ENCODE measurements at places on chromosomes 1 and 21. TPM values are rescaled to one million over a fixed set of nuclear protein-coding genes. Genes with fewer than 3 reads are reported as not detected.

The MARK1 gene
- not detected for total RNA-seq

The DYRK3 gene
- 5.2 TPM for total RNA-seq

The PLEKHG5 gene
- total RNA-seq = 2.3 TPM

The ARMH1 gene
- total RNA-seq = 139 TPM

The FMO1 gene
- not detected for total RNA-seq

The SYCP1 gene
- total RNA-seq = not detected

The NPL gene
- 5.4 TPM for total RNA-seq

The PCAT6 gene
- total RNA-seq = 0.45 TPM

The HPDL gene
- 53.0 TPM for total RNA-seq

The ADAMTS5 gene
- total RNA-seq = not detected

The HPCAL4 gene
- total RNA-seq = 2.2 TPM

The LDLRAD2 gene
- total RNA-seq = 0.22 TPM

The MFSD2A gene
- total RNA-seq = 20.2 TPM

DNA sequence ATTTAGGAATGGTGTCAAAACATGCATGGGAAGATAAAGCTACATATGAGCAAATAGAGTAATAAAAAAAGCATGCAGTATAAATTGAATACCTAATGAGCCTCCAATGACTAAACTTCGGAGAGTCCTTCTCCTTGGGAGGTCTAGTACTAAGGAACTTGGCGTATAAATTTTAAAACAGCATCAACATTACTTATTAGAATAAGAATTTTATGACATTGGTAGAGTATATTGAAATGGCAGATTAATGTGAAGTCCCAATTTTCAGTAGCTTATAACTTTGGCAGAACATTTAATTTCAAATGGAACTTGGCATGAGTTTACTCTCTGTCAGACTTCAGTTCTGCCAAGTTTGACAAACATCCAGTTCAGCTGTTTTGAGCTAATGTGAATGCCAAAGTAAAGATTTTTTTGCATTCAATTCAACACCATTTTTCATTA lies 104.7 kb upstream of the RGS18 start:
- no peak for DNase-seq

DNA sequence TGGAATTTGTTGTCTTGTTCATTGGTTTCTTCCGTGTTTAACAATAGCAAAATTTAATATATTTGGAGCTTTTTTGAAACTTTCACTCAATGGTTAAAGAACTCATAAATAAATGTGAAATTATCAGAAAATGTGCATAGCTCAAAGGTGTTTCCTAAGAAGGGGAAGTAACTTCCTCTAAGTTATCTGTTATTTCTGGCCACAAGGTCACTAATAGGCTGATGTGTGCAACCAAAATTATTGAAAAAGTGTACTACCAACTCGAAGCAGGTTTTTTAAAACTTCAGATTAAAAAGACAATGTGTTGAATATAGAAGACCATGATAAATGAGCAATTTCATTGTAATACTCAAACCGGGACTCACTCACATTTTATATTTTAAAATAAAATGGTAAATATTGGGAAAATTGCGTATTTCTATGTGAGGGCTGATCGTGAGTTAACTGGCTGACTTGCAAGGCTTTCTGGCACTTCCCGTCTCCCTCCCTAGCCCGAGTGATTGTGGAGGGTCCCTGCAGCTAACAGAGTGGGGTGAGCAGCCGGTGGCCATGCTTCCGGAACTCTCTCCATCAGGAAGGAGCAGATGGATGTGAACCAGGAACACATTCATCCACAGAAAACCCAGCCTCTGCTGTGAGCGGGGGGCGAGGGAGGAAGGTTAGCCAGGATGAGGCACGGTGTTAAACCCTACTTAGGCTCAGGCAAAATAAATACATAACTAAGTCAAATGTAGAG lies 96.9 kb downstream of the ERG start:
- DNase-seq = no peak

GRCh38 chr1:61501971-61502916 lies 222.7 kb downstream of the TM2D1 start:
- no peak for DNase-seq

GRCh38 chr1:167587342-167587741 lies 33.8 kb upstream of the CREG1 start:
- DNase-seq = no peak

- DNase-seq = no peak
These were observed 867.8 kb upstream of the ADGRL4 start for GRCh38 chr1:79874289-79874688.

DNA sequence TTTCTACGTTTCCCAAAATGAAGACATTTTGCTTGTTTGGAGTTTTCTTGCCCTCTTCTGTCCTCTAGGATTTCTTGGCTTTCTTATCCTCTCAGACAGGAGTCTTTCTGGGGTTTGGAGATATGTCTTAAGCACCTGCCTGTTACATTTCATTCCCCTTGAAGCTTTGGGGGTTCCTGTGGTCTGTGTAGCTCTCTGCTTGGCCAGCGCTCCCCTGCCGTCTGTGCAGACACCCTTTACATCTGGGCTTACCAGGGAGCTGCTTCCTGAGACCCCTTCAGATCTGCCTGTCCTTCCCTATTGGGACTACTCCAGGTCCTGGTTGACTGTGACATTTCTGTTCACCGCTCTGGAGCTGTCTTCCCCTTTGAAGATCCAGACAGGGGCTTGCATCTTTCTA lies 171.9 kb upstream of the CSF3R start:
- no peak for DNase-seq

DNA sequence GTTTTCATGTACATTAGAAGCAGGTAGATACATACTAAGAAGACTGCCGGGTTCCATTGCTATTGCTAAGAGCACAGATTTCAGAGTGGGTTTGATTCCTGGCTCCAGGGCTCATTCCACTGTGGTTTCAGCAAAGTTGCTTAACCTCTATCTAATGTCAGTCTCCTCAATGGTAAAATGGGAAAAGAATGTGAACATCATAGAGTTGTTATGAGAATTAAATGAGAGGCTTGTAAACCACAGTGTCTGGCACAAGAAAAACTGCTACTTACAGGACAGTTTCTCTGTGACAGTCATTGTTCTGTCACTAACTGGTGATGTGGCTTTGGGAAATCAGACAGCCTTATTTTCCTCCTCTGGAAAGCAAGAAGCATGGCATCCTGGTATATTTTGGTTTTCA lies 10.7 kb upstream of the PLXNA2 start:
- no peak for DNase-seq

DNA sequence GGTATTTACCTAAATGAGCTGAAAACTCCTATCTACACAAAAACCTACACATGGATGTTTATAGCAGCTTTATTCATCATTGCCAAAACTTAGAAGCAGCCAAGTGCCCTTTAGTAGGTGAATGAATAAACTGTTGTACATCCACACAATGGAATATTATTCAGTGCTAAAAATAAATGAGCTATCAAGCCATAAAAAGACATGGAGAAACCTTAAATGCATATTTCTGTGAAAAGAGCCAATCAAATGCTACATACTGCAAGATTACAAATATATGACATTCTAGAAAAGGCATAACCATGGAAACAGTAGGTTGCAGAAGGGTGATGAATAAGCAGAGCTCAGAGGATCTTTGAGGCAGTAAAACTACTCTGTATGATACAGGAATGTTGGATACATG lies 23.3 kb downstream of the ABCB10 start:
- DNase-seq = no peak

DNA sequence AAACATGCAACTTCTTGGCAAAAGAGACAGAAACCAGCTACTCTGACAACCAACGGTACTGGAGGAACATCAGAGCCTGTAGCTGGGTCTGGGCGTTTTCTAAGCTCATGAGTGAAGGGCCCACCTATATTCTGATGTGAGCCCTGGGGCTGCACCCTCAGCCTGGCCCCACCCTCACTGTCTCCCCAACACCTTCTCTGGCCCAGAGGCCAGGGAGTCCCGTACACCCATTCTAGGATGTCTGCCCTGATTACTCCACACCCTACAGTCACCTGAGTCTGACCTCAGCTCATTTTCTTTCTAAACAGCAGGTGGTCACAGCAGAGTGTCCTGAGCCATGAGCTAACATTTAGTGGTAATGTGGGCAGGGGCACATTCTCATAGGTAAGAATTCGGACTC lies 439.2 kb downstream of the MATN1 start:
- no peak for DNase-seq

DNA sequence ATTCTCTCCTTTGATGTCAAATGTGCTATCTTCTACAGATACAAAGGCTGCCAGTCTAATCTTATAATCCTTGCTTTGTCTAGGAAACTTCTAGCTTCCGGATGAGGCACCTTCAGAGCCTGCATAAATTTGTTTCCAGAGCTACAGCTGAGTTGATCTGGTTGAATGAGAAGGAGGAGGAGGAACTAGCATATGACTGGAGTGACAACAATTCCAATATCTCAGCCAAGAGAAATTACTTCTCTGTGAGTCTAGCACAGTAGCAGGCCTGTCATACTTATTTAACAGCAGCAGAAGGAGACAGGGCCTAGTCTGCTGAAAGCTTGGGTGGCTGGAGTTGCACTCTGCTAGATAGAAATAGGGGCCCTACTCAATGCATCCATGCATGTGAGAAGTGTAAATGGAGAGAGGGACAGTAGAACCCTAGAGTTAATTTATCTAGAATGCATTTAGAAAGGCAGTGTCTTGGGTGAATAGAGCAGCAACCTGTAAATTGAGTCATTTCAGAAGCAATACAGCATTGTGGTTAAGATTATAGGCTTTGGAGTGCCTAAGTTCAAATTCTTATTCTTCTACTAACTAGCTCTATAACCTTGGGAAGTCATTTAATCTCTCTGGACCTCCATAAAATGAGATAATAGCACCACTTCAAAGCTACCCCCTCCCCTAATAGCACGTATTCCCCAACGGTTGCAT lies 89.0 kb downstream of the MACF1 start:
- DNase-seq = no peak

- no peak for DNase-seq
These were observed 57.3 kb downstream of the SYF2 start for GRCh38 chr1:25174730-25175612.

- DNase-seq = no peak
These were observed 21.5 kb upstream of the SDC3 start for GRCh38 chr1:30929944-30930525.

DNA sequence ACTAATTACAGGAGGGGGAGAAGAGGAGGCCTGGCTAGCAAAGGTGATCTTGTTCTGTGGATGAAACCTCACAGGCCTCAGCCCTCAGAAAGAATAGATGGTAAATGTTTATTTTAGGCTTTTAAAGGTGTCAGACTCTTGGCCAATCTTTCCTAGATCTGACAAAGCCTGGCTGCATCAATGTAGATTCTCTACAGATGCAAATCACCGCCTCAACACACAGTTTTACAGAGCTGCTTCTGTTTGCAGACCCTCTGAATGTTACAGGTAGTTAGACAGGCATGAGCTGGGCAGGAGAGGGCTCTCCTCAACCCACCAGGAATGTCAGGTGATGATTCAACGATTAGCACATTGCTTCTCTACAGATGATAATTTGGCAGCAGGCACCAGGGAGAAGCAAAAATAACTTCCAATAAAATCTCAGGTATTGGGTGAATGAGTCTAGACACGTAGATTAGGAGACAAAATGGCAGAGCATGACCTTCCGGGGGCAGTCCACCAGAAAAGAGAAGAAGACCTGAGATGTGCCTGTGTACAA lies 105.4 kb upstream of the VANGL1 start:
- no peak for DNase-seq

- no peak for DNase-seq
These were observed 206.9 kb downstream of the MATN1 start for GRCh38 chr1:30516485-30516858.

- no peak for DNase-seq
These were observed 59.2 kb upstream of the TNR start for GRCh38 chr1:175802407-175803123.

GRCh38 chr1:42777852-42778251 lies 6.9 kb upstream of the TMEM269 start:
- DNase-seq = peak; percentile 25

- no peak for DNase-seq
These were observed 4.5 kb downstream of the MRPS6 start for GRCh38 chr21:34077888-34078287.

GRCh38 chr1:156052862-156053767 lies 483 bp downstream of the UBQLN4 start:
- DNase-seq = peak; percentile 76

- DNase-seq = peak; percentile 22
These were observed 2.5 kb downstream of the BACE2 start for GRCh38 chr21:41170442-41170841.

DNA sequence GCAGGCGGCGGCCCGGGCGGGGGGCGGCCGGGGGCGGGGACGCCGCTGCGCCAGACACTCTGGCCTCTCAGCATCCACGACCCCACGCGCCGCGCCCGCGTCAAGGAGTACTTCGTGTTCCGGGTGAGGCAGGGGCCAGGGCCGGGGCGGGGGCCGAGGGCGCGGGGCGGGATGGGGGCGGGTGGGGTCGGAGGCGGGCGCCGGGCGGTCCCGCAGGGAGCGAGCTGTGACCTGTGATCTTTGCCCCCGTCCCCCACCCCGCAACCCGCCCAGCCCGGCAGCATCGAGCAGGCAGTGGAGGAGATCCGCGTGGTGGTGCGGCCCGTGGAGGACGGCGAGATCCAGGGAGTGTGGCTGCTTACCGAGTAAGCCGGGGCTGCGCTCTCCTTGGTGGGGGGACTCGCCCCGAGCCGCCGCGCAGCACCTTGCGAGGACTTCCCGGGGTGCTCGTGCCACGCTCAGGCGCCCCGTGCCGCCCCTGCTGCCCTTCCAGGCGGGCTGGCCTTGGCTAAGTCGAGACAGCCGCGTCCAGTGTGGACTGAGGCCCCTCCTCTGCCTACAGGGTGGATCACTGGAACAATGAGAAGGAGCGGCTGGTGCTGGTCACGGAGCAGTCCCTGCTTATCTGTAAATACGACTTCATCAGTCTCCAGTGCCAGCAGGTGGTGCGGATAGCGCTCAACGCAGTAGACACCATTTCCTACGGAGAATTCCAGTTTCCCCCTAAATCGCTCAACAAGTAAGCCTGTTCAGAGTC lies 514 bp downstream of the TPRG1L start:
- peak; percentile 32 for DNase-seq

DNA sequence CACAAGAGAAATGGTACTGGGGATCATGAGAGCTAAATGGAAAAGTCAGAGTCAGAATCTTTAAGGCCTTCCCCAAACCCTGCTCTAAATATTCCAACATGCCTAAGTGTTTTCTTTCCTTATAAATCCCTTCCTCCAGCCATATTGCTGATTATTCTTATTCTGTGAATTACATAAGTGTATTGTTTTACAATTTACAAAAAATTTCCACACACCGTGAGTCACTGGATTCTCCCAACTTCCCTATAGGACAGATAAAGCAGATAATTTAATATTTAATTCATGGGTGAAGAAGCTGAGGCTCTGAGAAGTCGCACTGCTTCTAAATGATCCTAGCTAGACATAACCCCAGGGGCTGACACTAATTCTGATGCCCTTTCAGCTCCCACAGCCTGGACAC lies 243.3 kb upstream of the JUN start:
- DNase-seq = no peak

DNA sequence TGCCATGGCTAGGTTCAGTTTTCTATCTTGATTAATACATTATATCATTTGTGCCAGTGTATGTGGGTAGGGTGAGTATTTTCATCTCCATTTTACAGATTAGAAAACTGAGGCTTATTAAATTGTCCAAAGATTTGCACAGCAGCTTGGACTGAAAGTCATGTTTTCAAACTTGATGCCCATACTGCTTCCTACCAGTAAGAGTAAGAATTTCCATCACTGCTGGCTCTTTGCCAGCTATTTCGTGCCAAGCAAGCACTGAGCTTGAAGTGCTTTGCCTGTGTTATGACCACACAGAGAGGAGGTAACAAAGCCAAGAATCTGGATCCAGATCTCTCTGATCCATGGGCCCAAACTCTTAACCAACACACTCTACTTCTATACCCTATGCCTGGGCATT lies 295.0 kb downstream of the VAV3 start:
- no peak for DNase-seq

Measured in activated naive CD8-positive, alpha-beta T cell treated with anti-CD3 and anti-CD28 coated beads for 36 hours (primary cell).